ENCODE measurements at places on chromosomes 3 and 15.

GRCh38 chr3:187992609-187993008 is 161.3 kb upstream of the LPP start:
- no peak for DNase-seq

- DNase-seq, result no peak
Observed at GRCh38 chr3:132661101-132661500, 972 bp downstream of the UBA5 start.

- peak; percentile 32 for DNase-seq
Observed at GRCh38 chr15:41512940-41513505, 604 bp downstream of the LTK start.

- no peak for DNase-seq
Observed at GRCh38 chr15:65690173-65690572, 68.4 kb downstream of the SLC24A1 start.

- DNase-seq, result no peak
Observed at GRCh38 chr3:63814237-63814636, 4.9 kb upstream of the C3orf49 start.

DNA sequence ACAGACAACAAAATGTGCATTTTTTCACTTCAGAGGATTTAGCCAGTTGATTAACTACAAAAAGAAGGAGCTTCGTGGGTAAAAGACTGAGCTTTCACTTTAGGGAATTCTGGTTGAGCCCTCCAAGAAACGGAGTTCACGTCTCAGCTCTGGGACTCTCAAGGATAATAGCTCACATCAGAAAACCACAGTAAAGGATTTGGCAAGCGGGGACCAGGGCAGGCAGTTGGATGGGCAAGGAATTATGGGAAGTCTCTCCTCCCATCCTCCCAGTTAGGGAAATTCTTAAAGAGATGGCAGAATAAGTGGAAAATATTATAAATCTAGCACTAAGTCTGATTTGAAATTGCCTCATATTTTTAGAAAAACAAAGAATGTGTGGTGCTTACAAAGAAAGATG is 188.3 kb upstream of the EOMES start:
- no peak for DNase-seq

- no peak for DNase-seq
Observed at GRCh38 chr15:75140080-75140879, 61.4 kb upstream of the C15orf39 start.

DNA sequence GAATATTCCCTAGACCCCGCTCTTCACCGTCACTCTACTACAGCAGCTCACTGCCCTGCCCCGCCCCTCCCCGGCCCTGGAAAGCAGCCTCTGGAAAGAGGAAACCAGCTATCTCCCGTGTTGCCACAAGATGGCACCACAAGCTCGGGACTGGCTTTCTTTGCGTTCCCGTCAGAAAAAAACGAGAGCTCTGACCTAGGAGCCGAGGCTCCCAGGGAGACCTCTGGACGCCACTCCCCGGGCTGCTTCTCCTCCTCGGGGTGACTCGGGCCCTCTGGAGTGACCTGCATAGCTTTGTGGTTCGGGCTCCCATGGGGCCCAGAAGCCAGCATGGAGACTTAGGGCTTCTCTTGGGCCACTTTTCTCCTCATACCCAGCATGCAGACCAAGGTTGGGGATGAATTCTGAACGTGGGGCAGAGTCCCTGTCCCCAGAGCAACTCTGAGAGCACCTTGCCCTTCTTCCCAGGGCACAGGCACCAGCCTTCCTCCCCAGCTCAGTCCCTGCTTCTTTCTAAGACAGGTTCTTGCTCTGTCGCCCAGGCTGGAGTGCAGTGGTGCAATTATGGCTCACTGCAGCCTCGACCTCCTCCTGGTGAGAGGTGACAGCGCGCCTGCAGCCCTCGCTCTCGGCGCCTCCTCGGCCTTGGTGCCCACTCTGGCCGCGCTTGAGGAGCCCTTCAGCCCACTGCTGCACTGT is 19.0 kb downstream of the STOML1 start:
- peak; percentile 84 for DNase-seq

DNA sequence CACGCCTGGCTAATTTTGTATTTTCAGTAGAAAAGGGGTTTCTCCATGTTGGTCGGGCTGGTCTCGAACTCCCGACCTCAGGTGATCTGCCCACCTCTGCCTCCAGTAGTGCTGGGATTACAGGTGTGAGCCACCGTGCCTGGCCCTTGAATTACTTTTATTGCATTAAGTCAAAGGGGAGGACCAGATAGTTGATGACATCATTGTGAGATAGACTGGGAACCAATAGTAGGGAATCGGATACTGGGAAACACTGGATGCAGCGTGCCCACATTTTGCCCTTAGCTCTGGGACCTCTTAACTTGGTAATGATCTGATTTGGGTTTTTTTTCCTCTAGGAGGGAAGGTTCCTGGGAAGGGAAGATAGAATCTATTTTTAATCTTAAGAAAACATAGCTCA is 19.2 kb downstream of the DAG1 start:
- no peak for DNase-seq

- DNase-seq, result no peak
Observed at GRCh38 chr3:120471643-120472042, 20.9 kb upstream of the FSTL1 start.

GRCh38 chr3:65749066-65749465 is 289.7 kb downstream of the MAGI1 start:
- no peak for DNase-seq

DNA sequence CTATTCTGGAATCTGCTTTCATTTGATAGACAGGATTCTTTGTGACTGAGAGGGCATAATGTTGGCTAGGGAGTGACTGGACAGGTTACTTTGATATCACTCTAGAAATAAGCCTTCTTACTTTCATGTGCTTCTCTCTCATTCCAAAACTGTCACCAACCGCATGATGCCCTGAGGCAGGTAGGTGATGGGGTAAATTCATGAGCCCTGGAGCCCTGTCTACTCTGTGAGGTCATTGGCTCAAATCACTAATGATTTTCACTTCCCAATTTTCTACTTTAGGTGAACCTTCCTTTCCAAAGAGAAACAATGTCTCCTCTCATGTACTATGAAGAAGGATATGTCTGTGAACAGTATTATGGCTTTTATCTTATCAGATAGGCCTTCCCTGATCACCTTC is 596.7 kb downstream of the TUSC7 start:
- DNase-seq, result no peak

GRCh38 chr3:83567935-83568334 is 1390.9 kb upstream of the CADM2 start:
- DNase-seq, result no peak

- DNase-seq, result peak; percentile 13
Observed at GRCh38 chr3:107271787-107272387, 105.4 kb upstream of the CCDC54 start.

DNA sequence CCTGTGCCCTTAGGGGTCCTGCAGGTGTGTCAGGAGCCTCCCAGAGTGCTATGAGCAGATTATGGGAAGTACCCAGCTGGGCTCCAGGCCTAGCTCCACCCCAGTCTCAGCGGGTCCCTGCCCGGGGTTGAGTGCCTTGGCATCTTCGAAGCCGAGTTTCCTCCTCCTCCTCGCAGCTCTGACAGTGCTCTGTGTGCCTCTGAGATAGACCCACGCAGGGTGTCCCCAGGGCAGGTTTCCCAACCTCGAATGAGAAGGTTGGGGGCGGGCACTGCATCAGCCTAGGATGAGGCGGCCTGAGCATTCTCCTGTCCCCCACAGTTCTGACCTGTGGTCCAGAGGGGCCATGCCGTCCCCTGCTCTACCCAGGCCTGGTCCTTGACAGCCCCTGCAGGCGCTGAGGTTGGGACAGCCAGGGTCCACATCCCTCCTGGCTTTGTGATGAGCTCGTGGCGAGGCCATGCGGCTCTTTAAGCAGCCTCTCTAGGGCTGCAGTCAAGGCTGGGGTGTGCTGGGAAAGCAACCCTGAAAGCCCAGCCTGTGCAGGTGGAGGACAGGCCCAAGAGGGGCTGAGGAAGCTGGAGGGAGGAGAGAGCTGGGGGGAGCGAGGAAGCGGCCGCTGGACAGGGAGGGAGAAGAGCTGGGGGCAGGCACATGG is 20.2 kb upstream of the SKOR1 start:
- no peak for DNase-seq

DNA sequence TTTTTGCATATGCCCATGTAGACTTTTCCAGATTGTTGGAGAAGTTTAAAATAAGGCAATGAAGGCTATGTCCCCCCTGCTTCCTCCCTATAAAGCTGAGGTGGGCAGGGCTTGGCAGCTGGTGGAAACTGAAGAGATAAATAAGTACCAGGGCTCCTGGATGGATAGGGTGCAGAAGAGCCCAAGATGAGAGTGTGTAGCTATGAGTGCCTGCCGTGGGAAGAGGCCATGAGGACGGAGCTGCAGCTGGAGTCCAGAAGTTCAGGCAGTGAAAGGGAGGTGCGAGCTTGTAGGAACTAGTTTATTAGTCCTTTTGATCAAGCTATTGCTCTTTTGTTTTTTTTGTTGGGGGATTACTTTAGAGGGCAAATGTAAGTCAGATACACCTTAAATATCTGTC is 52.4 kb downstream of the PHLDB2 start:
- DNase-seq, result no peak

Data from CD4-positive, alpha-beta T cell treated with Interleukin-10 for 1 hour (primary cell).